Large intestine (tissue), 12 donors: ENCODE measurements at places on chromosomes 1 and 21. TPM values are rescaled to one million over a fixed set of nuclear protein-coding genes. Genes with fewer than 3 reads are reported as not detected.
A peak's percentile ranks its signal among the peaks of the same experiment; 100 is the strongest.

GRCh38 chr1:201779351-201779880 lies 49.5 kb upstream of the IPO9 start:
- H3K4me1 ChIP-seq: no peaks in the 10 kb centered on the region
- no peak overlapping the region for H3K27ac ChIP-seq
- no peaks in the 10 kb centered on the region for H3K27me3 ChIP-seq
- no peak for DNase-seq
- H3K36me3 ChIP-seq: peaks cover 14% of the 10 kb centered on the region
- H3K4me3 ChIP-seq: no peak overlapping the region

DNA sequence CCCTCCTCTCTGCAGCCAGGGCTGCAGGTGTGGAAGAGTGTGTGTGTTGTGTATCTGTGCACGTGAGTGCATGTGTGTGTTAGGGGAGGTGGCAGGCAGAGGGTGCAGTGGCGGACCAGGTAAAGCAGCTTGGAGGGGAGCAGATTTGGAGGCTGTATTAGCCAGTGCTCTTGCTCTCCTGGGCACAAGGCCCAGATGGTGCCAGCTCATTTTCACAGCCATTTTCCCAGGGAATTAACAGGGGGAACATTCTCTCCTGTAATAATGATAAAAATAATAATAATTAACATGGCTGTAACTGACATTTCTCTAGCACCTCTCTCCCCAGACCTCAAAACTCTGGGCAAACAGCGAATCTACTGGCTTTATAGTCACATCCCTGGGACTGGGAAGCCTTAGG lies 43.6 kb downstream of the LRRN2 start:
- H3K27me3 ChIP-seq: peaks cover 12% of the 10 kb centered on the region
- H3K4me1 ChIP-seq: no peaks in the 10 kb centered on the region
- H3K4me3 ChIP-seq: no peak overlapping the region
- H3K36me3 ChIP-seq: no peaks in the 10 kb centered on the region
- no peak overlapping the region for H3K27ac ChIP-seq

- no peak overlapping the region for H3K4me3 ChIP-seq
- DNase-seq: no peak
- H3K4me1 ChIP-seq: peaks cover 3% of the 10 kb centered on the region
- H3K36me3 ChIP-seq: no peaks in the 10 kb centered on the region
These were observed 25.1 kb upstream of the CSF1 start for GRCh38 chr1:109885589-109885988.

DNA sequence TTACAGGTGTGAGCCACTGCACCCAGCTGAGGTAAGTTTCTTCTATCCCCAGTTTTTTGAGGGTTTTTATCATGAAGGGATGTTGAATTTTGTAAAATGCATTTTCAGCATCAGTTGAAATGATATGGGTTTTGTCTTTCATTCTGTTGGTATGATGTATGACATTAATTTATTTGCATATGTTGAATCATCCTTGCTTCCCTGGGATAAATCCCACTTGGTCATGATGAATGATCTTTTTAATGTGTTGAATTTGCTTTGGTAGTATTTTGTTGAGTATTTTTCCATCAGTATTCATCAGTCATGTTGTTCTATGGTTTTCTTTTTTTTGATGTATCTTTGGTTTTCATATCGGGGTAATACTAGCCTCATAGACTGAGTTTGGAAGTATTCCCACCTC lies 141.0 kb downstream of the RPS6KC1 start:
- H3K27ac ChIP-seq: no peak overlapping the region
- DNase-seq: no peak
- no peaks in the 10 kb centered on the region for H3K27me3 ChIP-seq
- no peak overlapping the region for H3K4me3 ChIP-seq
- no peaks in the 10 kb centered on the region for H3K4me1 ChIP-seq

DNA sequence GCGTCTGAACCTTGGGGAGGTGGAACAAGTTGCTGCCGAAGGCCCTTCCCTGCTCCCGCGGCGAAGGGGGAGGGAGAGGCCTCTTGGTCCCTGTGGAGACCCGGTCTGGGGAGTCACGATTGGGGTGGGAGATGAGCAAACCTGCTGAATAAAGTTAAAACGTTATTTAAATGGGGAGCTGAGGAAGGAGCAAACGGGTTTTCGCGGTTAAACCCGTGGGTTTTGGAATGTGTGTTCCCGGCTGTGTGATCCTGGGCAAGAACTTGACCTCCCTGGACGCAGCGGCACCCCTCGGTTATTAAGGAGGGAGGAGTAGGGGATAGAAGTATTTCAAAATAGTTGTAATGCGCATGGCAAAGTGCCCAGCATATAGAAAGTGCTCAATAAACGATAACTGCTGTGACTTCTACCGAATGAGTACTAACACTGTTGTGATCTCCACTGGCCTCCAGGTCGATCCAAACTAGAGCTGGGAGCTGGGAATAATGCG lies 3.4 kb downstream of the FAM110D start:
- peak overlapping the region; percentile 30 for H3K4me3 ChIP-seq
- no peaks in the 10 kb centered on the region for H3K36me3 ChIP-seq
- H3K4me1 ChIP-seq: peaks cover 16% of the 10 kb centered on the region

GRCh38 chr1:79497193-79497773 lies 490.8 kb upstream of the ADGRL4 start:
- H3K4me1 ChIP-seq: no peaks in the 10 kb centered on the region
- no peak overlapping the region for H3K4me3 ChIP-seq
- H3K27ac ChIP-seq: no peak overlapping the region
- no peaks in the 10 kb centered on the region for H3K36me3 ChIP-seq
- H3K27me3 ChIP-seq: no peaks in the 10 kb centered on the region
- peak; percentile 6 for DNase-seq

The AK4 gene
- 16.5 TPM for polyA plus RNA-seq

The HTR1D gene
- 0.46 TPM for polyA plus RNA-seq

The FAM151A gene
- polyA plus RNA-seq: 2.8 TPM

The FMN2 gene
- polyA plus RNA-seq: 1.8 TPM
